ENCODE measurements at places on chromosomes 12 and 14.

GRCh38 chr14:73452341-73453186 lies 5.8 kb downstream of the NUMB start:
- no peak for DNase-seq

GRCh38 chr12:20798554-20798953 lies 12.0 kb upstream of the SLCO1B3 start:
- peak; percentile 38 for DNase-seq

DNA sequence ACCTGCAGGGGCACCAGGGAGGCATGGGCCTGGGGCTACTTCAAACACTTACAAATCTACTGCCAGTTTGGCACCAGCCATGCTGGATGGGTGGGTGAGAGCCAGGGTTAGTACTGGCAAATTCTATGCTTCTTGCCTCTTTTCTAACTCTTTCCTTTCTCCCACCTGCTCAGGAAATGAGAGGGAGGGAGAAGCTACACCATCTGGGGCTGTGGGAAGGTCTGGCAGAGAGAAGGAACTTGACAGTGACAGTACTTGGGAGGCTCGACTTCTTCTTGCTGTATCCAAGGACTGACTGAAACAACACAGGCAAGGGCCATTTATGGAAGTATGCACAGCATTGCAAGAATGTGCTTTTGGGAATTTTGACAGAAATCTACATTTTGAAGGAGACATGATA lies 149.6 kb upstream of the DYRK2 start:
- DNase-seq = no peak

GRCh38 chr12:132325733-132326130 lies 3.7 kb downstream of the GALNT9 start:
- DNase-seq = no peak

DNA sequence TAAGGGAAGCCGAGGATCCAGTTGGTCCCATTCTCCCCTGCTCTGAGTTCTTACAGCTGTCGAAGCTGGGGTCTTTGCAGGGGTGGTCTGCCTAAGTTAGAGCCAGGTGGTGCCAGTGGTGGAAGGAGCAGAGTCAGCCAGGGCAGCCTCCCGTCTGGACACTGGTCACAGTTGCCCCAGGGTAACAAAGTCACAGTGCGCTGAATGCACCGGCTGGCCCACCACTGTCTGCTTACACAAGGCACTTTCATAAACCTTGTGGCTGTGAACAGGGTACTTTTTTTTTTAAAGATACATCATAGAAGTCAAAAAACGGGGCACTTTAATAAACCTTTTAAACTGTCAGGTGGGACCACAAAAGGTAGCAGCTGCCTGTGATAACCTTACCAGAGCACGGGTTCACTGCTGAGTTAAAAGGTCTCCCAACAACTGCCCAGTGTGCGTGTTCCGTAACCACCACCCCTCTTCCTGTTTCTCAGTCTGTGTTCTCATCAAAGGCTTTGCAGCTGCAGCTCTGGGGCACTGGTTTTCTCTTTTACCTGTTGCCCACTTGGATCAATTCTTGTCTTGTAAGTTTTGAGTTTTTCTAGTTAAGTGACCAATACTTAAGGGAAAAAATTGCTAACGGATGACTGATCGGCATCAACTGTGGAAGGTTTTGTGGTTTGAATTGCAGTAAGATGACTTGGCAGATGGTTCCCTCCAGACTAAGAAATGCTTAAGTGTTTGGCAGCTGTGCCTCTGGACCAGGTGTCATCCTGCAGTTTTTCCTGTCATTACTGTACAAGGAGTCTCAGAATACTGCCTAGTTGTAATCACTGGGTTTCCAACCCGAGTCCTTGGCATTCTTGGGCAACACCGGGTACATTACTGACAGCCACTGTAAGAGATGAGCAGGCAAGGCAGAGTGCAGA lies 55.9 kb downstream of the DYNC1H1 start:
- DNase-seq = no peak
